ENCODE measurements at places on chromosomes 5 and 9. TPM values are rescaled to one million over a fixed set of nuclear protein-coding genes. Genes with fewer than 3 reads are reported as not detected.
A peak's percentile ranks its signal among the peaks of the same experiment; 100 is the strongest.

GRCh38 chr9:122219856-122220672, 8.7 kb downstream of the LHX6 start:
- DNase-seq: no peak

DNA sequence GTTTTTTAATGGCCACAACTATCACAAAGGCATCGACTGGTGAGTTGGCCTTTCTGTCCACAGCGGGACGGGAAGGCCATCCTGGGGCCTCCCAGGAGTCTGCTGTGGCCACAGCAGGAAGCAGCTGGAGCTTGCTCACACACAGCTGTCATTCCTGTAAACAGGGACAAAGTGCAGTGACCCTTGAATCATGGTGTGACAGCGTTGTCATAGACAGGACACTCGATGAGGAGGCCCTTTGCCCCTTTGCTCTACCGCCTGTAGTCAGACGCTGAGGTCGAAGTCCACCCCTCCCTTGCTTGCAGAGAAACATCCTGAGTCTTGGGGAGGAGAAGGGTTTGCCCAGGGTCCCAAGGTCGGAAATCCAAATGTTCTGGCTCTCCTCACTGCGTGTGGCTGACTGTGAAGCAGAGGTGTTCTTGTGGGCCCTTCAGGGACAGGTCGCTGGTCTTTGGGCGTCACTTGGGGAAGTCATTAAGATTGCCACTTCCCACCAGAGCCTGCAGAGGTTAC, 35.1 kb downstream of the NDST1 start:
- peak; percentile 11 for DNase-seq

GRCh38 chr5:171521219-171521633, 101.8 kb downstream of the FGF18 start:
- peak; percentile 88 for DNase-seq

PALM2AKAP2 gene
- total RNA-seq: 31.7 TPM

DNA sequence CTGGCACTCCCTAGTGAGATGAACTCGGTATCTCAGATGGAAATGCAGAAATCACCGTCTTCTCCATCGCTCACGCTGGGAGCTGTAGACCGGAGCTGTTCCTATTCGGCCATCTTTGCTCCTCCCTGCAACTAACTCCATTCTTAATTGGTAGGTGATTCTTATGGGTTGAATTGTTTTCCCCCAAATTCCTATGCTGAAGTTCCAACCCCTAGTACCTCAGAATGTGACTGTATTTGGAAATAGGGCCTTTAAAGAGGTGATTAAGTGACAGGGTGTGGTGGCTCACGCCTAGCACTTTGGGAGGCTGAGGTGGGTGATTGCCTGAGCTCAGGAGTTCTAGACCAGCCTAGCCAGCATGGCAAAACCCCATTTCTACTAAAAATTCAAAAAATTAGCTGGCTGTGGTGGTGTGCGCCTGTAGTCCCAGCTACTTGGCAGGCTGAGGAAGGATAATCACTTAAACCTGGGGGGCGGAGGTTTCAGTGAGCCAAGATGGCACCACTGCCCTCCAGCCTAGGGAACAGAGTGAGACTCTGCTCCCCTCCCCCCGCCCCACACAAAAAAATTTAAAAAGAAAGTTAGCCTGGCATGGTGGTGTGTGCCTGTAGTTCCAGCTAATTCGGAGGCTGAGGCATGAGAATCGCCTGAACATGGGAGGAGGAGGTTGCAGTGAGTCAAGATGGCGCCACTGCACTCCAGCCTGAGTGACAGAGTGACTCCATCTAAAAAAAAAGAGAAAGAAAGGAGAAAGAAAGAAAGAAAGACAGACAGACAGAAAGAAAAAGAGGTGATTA, 25.2 kb upstream of the FOCAD start:
- DNase-seq: peak; percentile 28

C5orf34 gene
- 14.5 TPM for total RNA-seq

ACSL6 gene
- total RNA-seq: not detected

FCN1 gene
- not detected for total RNA-seq

- no peak for DNase-seq
Measured at GRCh38 chr9:126016579-126017290, 269.6 kb downstream of the PBX3 start.

DNA sequence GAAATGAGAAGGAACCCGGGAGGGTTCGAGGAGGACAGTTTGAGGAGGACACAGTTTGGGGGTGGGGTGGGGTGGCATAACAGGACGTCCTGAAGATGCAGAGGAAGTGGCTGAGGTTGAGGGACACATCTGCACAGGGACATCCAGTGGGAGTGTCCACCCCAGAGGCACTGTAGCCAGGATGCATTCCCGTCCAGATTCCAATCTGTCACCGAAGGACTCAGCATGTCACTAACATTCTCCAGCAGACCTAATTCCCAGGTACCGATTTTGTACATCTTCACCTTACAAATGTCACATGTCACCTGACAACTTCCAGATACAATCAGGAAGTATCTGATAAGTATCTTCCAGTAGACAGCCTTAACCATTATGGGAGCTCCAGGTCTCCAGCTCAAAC, 42.6 kb downstream of the EPB41L4B start:
- no peak for DNase-seq

- no peak for DNase-seq
Measured at GRCh38 chr5:156584871-156585270, 257.9 kb downstream of the SGCD start.

STPG3 gene
- total RNA-seq: not detected

MARVELD2 gene
- total RNA-seq: 2.5 TPM

MSMP gene
- not detected for total RNA-seq

CFAP157 gene
- not detected for total RNA-seq

- peak; percentile 9 for DNase-seq
Measured at GRCh38 chr5:98464737-98465330, 308.6 kb upstream of the RGMB start.

ATP10B gene
- 0.98 TPM for total RNA-seq

- no peak for DNase-seq
Measured at GRCh38 chr9:15831384-15831783, 278.5 kb downstream of the CCDC171 start.

C5orf58 gene
- not detected for total RNA-seq

GRCh38 chr5:39399135-39400036, 25.4 kb downstream of the DAB2 start:
- DNase-seq: peak; percentile 94

Measured in RPMI7951 (cell line).